ENCODE measurements at places on chromosomes 1 and 21.

DNA sequence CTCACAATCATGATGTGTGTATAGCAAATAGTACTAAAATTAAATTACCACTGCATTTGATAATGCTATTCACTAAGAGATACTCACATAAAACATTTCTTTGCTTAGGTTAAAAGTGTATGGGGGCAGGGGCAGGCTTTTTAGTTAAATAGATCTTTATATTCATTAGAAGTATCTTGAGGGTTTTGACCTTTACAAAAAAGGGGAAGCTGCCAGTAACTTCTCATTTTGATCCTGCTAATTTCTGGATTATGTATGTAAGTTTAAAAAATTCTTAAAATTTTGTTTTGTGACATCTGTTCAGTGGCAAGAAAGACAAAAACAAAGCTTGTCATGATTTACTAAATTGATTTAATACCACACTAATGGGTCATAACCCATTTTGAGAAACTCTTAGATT is 45.8 kb upstream of the S1PR1 start:
- no peak for DNase-seq

GRCh38 chr1:100616121-100616621 is 78.2 kb downstream of the GPR88 start:
- DNase-seq: no peak

GRCh38 chr1:151995774-151996173 is 2.1 kb upstream of the S100A10 start:
- no peak for DNase-seq

DNA sequence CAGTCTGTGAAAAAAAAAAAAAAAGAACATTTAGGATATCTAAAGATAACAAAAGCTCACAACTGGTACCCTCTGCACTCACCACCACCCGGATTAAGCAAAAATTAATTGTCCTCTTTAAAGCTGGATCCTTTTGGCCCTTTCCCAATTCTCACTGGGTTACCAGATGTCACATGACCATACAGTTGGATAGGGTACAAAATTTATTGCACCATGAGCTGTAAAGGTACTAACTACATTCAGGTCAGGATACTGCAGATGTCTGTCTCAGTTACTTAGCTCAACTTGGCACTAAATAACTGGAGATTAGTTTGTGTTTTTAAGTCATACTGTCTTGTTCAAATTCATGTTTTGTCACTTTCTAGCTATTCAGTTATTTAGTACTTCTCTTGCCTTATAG is 96.3 kb downstream of the GPATCH2 start:
- no peak for DNase-seq

DNA sequence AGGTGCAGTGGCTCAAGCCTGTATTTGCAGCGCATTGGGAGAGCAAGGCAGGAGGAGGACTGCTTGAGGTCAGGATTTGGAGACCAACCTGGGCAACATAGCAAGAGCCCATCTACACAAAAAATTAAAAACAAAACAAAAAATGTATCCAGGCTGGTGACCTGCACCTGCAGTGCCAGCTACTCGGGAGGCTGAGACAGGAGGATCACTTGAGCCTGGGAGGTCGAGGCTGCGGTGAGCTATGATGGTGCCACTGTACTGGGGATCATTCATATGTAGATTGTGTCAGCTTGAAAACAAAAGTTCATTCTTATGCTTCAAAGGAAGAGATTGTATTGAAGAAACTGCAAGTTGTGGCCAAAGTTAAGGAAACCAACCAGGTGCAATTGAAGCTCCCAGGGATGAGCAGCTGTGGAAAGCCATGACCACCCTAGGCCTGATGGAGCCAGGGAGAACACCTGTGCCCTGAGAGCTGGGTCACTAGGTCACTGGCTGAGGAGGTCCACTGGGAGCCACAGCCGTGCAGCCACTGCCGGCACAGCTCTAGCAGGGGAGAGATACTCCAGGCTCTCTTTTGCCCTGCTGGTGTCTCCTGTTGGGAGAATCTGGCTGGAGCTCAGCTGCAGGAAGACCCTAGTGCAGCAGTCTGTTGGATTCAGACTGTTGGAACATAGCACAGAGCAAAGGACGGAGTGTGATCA is 13.3 kb upstream of the BRWD1 start:
- DNase-seq: no peak

- DNase-seq: no peak
Measured at GRCh38 chr1:229464672-229465071, 30.8 kb upstream of the ACTA1 start.

DNA sequence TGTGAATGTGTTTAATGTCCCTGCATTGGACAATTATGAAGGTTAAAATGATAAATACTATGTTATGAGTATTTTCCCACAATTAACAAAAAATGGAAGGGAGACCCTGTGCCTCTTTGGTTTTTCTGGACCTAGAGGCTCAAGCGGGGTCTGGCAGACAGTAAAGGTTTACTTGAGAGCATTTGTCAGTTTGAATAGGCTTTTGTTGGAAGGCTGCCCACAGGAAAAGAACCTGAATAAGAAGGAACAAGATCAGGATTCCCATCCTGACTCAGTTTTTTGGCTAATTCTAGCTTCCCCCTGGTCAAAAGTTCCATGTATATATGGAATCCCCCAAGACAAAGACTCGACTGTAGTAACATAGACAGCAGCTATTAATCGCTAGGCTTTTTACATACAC is 150.9 kb upstream of the JUN start:
- no peak for DNase-seq

- DNase-seq: no peak
Measured at GRCh38 chr1:208251911-208252835, 8.0 kb upstream of the PLXNA2 start.

GRCh38 chr1:200625381-200625824 is 4.9 kb upstream of the KIF14 start:
- DNase-seq: no peak

DNA sequence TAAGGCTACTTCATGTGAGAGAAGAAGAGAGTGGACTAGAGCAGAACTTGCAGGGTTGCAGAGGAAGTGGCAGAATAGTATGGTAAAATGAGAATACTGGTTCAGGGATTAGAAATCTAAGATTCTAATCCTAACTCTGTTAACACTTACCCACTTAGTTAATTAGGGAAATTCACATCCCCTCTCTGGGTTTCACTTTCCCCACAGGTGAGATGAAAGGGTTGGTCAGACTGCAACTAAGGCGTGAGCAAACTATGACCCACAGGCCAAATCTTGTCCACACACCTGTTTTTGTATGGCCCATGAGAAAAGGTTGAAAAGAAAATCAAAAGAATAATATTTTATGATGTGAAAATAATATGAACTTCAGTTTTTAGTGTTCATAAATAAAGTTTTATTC is 117.5 kb downstream of the MACF1 start:
- no peak for DNase-seq

DNA sequence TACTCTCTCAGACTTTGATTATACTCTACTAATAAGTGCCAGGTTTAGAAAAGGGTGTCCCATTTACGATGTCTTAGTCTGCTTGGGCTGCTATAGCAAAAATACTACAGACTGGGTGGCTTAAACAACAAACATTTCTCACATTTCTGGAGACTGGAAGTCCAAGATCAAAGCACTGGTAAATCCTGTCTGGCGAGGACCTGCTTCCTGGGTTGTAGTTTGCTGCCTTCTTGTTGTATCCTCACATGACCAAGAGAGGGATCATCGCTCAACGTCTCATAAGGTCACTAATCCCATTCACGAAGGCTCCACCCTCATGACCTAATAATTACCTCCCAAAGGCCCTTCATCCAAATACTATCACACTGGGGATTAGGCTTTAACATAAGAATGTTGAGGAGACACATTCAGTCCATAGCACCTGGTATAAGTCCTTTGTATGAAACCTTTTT is 12.0 kb downstream of the PRDX6 start:
- DNase-seq: no peak

GRCh38 chr1:43552813-43553212 is 22.1 kb downstream of the PTPRF start:
- DNase-seq: no peak

- no peak for DNase-seq
Measured at GRCh38 chr1:94863919-94864318, 43.8 kb downstream of the SLC44A3 start.

- DNase-seq: no peak
Measured at GRCh38 chr1:1451696-1452364, 2.3 kb downstream of the ATAD3C start.

DNA sequence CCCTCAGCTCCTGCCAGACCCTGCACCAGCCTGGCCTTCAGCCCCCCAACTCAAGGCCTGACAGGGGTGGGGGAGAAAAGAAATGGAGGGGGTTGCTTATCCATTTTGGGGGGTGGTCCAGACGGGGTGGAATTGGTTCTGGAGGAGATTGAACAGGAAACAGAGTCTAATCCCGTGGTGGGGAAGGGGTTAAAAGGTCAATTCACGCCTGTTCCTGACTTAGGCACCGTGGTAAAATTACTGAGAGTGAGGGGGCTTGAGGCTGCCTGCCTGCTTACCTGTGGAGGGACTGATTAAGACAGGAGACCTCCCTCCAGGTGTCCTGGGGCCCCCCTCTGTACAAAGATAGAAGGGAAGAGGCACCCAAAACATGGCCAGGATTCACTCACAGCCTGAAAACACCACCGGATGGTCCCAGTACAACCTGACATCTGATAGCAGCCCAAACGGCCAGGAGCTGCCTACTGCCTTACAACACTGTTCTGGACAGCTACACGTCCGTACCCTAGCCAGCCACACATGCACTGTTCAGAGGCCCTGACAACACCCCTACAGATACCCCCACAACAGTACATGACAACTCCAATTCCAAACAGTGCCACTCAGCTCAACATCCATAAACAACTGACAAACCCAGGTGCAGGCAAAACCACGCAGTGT is 31.8 kb downstream of the AHDC1 start:
- DNase-seq: no peak

- no peak for DNase-seq
Measured at GRCh38 chr1:14292520-14292919, 306.0 kb upstream of the KAZN start.

DNA sequence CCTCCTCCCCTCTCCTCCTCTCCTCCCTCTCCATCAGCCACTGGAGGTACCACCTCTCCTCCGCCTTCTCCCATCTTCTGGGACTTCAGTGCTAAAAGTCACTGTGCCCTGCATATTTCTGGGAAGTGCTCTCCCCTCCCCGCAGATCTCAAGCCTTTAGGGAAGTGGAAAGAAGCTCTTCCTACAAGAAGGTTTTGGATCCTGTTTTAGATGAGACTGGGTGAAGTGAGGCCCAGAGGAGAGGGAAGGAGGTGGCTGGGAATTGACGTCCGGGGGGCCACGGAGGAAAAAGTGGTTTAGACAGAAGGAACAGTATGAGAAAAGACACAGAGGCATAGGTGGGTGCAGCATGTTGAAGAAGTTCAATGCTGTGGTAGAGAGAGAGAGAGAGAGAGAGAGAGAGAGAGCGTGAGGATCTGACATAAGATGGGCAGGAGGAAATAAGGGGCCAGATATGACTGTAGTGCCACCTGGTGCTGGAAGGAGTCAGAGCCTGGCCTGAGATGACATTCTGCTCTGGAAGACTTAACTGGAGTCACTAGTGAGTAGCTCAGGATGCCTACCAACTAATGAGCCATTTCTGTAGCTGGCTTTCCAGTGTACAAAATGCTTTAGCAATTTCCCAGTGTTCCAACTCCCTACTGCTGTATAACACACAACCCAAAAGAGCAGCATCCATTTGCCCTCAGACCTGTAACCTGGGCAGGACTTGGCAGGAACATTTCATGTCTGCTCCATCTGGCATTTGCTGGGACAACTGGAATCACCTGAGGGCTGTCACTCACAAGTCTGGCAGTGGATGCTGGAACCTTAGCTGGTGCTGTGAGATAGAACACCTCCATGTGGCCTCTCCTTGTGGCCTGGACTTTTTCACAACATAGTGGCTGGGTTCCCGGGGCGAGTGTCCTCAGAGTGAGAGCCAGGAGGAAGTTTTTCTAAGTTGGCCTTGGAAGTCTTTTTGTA is 16.6 kb upstream of the ZSCAN20 start:
- DNase-seq: peak; percentile 70

DNA sequence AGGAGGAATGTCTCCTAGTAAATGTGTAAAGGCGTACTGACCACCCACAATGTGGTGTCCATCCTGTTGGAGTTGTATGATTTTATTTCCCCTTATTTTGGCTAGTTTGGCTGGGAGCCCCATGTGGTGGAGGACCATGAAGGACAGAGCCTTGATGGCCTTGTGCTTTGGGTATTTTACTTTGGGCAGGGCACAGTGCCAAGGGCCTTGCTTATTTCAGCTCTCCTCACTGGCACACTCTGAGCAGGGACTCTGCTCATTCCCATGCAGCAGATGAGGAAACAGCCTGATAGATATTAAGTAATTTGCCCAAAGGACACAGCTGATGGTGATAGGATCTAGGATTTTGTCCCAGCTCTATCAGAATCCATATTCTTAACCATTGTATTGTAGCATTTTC is 50.2 kb downstream of the SMYD2 start:
- DNase-seq: no peak

- no peak for DNase-seq
Measured at GRCh38 chr1:76090283-76091203, 16.0 kb downstream of the ST6GALNAC3 start.

All from activated CD4-positive, alpha-beta T cell treated with anti-CD3 and anti-CD28 coated beads, Interleukin-2, amount 10 ng/mL, durations not matched to agents 7 days and 5 days (primary cell).